ENCODE measurements at places on chromosomes 7 and 10.

DNA sequence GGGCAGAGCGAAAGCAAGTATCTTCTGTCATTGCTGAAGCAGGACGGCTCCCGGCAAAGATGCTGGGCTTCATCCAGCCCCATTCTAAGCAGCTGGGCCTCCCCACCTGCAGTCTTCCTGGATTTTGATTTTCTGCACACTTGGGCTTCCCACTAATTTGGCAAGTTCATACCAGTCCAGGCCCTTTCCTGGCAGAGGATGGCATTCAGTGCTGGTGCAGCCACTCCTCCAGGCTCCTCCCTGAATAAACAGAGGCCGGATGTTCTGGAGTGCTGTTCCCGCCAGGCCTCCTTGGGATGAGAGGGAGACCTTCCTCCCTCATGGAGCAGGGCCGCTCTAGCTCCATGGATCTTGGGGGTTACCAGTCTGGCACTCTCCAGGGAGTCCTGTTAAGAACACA, 3.4 kb downstream of the BAG3 start:
- DNase-seq: no peak

DNA sequence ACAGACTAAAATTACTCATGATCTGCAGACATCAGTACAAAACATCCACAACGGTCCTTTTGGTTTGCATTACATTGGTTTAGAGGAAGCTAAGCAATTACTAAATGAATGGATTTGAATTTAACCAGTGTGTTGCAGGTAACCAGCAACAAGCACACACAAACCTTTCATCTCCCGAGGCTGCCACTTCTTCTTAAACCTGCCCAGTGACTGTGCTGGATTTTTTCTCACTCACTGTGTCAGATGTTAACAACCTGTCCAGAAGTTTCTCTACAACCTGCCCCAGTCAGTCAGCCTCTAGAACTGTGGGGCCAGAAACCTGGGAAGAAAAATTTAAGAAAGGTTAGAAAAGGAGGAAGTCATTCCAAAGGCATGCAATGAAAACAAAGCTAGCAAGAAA, 2.4 kb upstream of the MEOX2 start:
- no peak for DNase-seq

DNA sequence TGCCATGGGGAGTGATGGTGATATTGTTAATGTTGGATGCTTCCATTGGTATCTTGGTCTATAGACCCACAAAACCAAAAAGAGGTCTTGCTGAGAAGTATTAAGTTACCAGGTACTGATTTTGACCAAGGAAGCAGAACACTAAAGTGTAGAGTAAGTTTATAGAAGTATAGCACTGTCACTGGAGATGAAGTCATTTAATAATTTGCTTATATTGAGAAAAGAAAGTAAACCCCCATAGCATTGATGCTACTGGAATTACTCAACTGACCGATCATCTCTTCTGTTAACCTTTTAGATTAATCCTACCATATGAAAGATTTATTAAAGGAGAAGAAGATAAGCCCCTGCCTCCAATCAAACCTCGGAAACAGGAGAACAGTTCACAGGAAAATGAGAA, 183.2 kb downstream of the RTKN2 start:
- DNase-seq: no peak

- DNase-seq: no peak
Measured at GRCh38 chr7:144720710-144721109, 115.1 kb downstream of the TPK1 start.
